ENCODE measurements at places on chromosomes 3 and 15. TPM values are rescaled to one million over a fixed set of nuclear protein-coding genes. Genes with fewer than 3 reads are reported as not detected.

Gene BUB1B
- 3.6 TPM for total RNA-seq

Gene SPESP1
- total RNA-seq, result 6.0 TPM

Gene LNP1
- total RNA-seq, result 3.3 TPM

Gene ITIH1
- total RNA-seq, result not detected

Gene GALNT15
- 9.5 TPM for total RNA-seq

Gene BCHE
- total RNA-seq, result 54.9 TPM

Gene CACNA1D
- not detected for total RNA-seq

Gene FEZF2
- not detected for total RNA-seq

Gene XCR1
- not detected for total RNA-seq

Gene ACKR2
- total RNA-seq, result not detected

Gene TMEM212
- not detected for total RNA-seq

Gene FBN1
- total RNA-seq, result 1,277 TPM

Gene GOLGA8S
- total RNA-seq, result not detected

Gene CD200R1
- not detected for total RNA-seq

Data from smooth muscle cell of the umbilical artery (primary cell).